ENCODE measurements at places on chromosomes 16 and 17.

DNA sequence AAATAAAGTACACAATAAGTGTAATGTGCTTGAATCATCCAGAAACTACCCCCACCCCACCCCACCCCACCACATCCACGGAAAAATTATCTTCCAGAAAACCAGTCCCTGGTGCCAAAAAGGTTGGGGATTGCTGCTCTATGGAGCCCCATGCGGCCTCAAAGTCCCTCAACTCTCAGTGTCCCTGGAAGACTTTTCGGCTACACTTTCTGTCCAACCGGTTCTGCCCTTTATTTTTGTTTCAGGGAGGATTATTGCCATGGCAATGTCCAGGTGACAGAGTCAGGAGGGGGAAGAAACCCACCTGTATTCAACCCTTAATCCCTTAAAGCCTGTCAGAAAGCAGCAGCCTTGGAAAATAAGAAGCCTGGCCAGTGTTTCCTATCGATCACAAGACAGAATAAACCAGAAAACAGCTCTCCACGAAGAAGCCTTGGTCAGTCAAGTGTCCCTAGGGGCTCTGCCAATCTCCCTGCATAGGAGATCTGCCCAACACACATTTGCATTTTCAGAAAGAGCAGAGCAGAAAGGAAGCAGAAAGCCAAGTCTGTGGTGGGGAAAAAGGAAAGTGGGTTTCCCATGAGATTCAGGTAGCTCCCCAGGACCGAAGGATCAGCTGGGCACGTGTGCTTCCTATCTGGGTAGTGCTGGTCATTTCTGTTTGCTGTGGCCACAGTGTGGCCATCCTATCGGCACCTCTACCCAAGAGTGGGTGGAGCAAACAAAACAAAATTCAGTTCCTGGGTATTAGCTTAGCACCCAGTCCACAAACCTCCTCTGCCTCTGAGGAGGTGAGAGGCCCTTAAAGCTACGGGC lies 342.7 kb downstream of the SOX9 start:
- DNase-seq: no peak

DNA sequence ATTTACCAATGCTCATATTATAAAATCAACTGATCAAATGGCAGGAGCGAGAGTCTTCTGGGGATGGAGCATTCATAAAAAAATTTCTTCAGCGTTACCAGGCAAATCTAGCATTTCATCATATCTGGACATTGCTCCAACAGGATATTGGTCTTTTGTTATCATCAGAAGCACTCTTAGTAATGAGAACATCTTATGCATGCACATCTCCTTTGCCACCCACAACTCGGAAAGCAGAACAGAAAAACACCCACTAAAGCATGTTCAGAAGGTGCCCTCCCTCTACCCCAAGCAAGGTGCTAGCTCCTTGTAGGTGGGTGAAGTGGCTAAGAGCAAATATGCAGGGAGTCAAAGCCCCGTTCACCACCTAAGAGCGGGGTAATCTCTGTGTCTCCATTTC lies 18.9 kb downstream of the ARHGAP17 start:
- DNase-seq: no peak

DNA sequence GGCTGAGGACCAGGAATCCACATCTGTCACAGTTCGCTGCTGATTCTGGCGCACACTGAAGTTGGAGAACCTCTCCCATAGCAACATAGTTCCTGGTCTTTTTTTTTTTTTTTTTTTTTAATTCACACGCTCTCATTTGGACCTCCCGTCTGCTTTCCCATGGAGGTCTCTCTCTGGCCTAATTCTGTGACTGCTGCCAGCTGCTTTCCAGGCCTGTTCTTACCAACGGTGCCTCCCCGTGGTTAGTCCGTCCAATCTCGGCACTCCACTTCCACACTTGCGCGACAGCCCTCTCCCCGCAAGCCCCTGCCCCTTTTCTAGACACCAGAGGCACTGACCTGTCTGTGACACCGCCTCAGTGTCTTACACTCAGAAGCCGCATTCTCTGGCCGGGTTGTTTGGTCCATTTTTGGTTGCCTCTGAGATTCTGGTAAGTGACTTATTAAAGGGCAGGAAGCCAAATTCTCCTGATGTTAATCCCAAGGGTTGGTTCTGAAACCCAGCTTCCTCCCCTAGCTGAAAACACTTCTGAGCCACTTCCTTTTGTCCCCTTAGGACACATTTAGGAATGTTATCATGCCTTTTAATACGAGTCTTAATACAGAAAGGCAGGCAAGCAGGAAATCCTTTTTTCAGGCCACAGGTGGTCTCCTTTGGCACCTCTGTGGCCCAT lies 1.1 kb upstream of the AKTIP start:
- DNase-seq: peak; percentile 35

GRCh38 chr16:80009971-80010659 lies 409.6 kb upstream of the MAF start:
- DNase-seq: no peak

DNA sequence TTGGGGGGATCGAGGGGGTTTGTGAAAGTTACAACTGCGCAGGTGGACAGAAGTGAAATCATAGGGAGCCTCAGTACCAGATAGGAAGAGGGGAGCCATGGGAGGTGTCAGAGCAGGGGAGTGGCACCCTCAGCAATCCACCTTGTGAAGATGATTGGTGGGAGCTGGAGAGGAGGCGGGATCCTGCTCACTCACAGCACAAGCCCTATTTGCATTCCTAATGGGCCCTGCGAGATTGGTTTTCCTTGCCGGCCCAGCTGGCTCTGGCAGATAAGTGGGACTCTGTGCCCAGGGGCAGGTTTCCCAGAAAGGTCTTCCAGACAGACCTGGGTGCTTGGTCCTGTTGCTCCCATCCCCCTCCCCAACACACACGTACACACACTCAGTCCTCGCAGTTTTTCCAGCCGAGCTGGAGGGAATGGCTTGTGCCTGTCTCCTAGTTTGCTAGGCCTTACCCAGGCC lies 9.4 kb downstream of the WNT3 start:
- DNase-seq: peak; percentile 27

DNA sequence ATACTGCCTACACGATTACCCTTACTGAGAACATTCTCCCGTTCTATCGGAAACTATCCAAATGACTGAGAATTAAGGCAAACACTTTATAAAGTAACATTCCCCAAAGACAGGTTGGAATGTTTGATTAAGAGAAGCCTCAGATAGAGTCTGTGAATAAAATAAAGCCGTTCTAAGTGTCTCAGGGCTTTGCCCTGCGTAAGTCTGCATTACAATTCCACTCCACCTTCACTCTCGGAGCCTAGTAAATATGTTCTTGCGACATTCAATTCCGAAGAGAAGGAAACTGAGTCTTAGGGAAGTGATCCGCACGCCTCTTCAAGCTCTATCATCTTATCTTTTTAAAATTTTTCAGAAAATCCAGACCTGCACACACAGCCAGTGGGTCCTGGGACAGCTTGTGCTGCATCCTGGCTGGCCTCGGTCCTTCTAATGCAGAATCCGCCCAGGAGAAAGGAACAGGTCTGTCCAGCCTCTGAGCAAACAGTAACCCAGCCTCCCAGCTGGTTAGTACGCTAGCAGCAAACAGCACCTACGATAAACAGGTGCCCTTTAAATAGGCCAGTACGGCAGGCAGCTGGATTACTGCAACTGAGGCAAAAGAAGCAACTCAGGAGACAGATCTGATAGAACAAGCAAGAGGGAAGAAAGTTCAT lies 254.1 kb upstream of the IRX3 start:
- DNase-seq: no peak

DNA sequence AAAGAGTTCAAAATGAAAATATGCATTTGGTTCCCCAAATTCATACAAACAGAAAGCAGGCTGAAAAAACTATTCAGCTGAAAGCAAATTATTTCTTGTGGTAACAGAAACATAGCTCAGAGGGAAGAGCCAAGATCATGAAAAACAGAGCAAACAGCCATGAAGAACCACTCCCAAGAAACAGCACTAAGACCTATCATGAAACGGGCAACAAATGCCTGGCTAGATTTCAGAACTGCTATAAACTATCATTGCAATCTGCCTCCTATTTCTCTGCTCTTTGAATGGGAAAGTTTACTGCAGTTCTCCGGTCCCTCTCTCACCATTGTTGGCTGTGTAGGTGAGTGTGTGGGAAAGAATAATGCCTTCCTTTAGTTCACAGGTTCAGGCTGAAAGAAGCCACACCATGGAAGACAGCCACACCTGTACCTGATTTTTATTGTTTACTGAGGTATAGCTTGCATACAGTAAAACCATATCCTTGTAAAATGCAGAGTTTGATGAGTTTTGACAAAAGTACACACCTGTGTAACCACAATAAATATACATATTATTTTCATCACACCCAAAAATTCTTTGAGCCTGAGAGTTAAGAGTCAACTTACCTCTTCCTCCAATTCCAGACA lies 48.2 kb downstream of the CEP112 start:
- DNase-seq: no peak

DNA sequence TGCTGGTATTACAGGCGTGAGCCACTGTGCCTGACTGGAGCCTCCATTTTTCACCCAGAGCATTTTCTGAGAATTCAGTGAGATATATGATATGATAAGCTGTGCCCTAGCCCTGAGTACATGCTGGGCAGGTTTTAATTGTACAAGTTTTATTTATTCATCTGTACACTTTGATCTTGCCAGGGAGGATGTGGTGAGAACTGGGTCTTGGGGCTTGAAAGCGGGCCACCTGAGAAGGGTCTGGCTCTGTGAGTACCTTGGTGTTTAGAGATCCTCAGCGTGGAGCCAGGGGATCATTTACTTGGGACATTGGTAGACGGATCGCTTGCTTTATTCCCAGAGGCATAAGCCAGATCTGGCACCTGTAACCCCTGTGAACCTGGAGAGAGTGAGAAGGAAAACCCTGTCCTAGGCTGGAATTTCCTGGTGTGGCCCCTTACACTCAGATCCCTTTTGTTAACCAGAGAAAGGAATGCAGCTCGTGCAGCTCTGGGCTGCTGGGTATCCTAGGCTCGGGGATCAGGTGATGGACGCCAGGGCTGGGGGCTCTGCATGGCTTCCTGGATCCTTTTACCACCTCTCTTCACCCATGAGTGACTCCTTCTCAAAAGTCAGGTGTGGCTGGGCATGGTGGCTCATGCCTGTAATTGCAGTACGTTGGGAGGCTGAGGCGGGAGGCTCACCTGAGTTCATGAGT lies 91.9 kb downstream of the ABCC1 start:
- no peak for DNase-seq

- no peak for DNase-seq
These were observed at the start of gene HOXB3 for GRCh38 chr17:48589831-48590606. TSS of gene HOXB3 (minus strand) at chr17:48590241. CDS start at chr17:48552474, 37,767 bp downstream.

- DNase-seq: no peak
These were observed 526 bp downstream of the ZZEF1 start for GRCh38 chr17:4142107-4142900.

DNA sequence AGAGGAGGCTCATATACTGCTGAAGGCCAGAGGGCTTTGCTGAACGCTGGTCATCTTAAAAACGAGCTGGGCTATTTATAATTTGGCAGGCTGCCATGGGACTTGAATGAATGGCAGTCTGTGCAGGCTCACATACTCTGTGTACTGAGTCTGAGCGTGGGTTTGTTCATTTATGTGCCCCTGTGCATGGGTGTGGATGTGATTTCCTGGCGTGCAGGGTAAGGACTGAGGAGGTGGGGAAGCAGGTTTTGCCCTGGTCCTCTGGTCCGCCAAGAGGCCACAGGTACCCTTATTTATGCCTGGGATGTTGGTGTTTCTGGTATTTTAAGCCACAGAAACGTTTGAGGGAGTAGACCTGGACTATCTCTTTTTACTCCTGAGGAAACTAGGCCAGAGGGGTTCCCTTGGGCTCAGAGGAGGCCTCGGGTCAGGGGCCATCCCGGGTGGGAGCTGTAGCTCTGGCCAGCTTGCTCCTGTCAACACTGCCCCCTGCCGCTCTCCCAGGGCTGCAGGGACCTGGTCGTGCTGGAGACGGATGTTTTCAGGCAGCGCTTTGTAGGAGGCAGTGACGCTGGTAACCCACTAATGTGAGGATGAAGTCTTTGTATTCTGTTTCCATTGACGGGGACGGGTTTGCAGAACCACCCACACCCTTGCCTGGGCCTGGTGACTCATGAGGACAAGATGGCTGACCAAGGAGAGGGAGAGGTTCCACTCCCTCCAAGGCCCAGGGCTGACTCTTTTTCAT lies 184.4 kb downstream of the MSI2 start:
- no peak for DNase-seq

DNA sequence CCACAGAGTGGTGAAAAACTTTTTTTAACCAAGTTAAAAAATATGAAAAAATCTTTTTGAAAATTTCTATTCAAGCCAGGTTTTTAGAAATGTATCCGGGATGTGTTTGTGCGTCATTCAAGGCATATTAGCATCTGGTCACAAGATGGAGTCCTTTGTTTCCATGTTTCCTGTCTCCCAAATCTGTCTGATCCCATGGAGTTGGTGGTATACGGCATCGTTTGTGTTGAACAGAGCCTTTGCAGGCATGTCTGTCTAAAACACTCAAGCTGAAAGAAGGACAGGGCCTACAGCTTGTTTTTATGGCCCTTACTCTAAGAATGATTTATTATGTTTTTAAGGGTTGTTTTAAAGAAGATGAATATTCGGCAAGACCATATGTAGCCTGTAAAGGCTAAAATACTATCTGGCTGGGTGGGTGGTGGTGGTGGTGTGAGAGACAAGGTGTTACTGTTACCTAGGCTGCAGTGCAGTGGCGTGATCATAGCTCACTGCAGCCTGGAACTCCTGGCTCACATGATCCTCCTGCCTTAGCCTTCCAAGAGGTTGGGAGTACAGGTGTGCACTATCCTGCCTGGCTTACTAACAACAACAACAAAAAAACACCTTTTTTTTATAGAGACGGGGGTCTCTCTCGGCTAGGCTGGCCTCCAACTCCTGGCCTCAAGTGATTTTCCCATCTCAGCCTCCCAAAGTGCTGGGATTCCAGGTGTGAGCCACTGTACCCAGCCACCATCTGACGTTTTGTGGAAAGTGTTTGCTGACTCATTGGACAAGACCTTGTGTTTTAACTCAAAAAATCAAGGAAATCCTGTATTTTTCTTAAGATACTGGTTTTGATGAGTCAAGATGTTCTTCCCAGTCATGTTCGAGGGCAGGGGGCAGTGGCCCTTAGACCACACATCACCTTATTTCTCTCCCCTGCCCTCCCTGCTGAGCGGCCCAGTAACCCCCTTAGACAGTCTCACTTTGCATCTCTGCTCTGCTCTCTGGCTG lies 52.2 kb downstream of the NDE1 start:
- no peak for DNase-seq

- DNase-seq: no peak
These were observed 379 bp upstream of the OTOP2 start for GRCh38 chr17:74923538-74924249.

DNA sequence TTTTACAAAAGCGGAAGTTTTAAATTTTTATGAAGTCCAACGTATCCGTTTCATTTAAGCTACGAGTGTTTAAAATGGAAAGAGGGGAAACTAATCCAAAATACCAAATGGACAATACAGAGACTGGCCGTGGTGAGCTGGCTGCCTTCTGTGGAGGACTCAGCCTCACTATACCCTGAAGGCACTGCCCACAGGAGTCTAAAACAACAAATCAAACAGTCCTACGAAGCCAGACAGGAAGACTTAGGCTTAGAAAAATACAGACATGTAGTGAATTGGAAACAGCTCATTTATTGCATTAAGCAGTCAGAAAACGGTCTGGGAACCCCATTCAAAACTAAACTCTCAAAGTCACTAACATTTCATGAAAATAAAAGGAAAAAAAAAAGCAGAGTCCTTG lies 75.1 kb downstream of the CYTH1 start:
- DNase-seq: no peak

GRCh38 chr17:9905902-9906301 lies 831 bp upstream of the RCVRN start:
- DNase-seq: no peak

All from DMS 273 treated with DMSO at 0.1 percent for 48 hours (cell line).